NCI-H1417 (cell line): ENCODE measurements at places on chromosomes 1 and 21.

DNA sequence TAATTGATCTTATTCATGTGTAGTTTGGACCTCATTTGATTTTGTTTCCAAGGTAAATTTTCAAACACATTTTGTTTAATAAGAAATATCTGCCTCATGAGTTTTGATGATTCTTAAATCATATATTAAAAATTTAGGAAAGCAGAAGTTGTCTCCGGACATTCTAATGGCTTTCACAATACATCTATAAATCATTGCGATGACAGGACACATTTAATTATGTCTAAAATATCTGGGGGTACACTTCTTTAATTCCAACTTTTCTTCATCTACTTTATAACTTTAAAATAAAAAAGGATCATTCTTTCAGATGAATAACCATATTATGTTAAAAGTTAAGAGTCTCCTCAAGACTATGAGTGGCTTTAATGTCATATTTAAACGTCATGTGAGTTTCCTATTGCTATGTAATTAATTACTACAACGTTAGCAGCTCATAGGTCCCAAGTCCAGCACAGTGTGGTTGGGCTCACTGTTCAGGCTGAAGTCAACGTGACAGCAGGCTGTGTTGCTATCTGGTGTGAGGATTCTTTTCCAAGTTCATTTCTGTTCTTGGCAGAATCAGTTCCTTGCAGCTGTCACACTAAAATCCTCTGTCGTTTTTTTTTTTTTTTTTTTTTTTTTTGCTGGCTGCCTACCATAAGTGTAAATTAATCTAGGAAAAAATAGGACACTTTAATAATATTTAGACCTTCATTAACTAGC, 893.5 kb downstream of the LTN1 start:
- DNase-seq = no peak

- DNase-seq = no peak
These were observed 724 bp downstream of the ST7L start for GRCh38 chr1:112618114-112618720.

DNA sequence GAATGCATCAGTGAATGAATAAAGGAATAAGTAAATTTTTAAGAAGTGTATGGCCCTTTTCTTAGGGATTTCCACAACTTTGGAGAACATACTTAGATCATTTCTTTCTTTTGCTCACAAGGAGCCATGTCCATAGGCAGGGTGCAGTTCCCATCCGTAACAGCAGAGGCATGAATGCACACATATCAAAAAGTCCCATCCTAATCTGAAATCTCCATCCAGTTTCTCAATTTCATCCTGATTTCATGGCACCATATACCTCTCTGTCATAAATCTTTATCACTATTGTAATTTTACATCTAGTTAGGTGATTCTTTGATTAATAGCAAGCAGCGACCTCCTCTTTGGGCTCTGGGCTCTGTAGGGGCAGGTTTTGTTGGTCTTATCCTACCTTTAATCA, 359.2 kb downstream of the RRAGC start:
- DNase-seq = no peak

GRCh38 chr1:44045064-44045463, 13.8 kb upstream of the SLC6A9 start:
- DNase-seq = no peak

DNA sequence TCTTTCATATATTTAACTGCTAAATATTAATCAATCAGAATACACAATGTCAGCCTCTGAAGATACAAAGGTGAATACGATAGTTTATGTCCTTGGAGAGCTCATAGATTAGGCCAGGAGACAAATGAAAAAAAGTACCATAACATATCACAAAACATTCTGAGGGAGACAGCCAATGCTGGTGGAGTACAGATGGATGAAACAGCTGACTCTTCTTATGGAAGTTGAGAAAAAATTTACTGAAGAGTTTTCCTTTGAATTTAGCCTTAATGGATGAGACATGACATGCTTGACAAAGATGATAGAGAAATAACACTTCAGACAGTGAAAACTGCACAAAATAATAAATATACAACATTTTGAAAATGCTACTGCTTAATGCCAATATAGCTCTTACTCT, 193.5 kb downstream of the PDE4B start:
- DNase-seq = no peak

- DNase-seq = peak; percentile 64
These were observed 1.3 kb downstream of the AGRN start for GRCh38 chr1:1021010-1021919.

DNA sequence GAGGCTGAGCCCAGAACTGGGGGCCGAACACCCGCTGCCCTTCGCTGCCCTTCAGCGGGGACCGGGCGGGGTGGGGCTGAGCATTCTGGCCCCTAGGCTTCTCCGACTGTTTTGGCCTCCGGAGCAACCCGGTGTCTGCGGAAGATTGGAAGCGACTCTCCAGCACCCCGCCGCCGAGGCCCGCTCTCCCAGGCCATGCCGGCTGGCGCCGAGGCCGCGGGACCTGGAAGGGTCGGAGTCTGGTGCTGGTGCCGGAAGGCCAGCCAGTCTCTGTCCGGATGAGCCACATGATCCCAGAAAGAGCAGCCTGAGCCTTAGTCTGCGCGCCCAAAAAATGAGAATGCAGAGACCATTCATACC, 272.0 kb downstream of the FOXD2 start:
- peak; percentile 88 for DNase-seq

GRCh38 chr1:21368515-21369289, 71.2 kb upstream of the NBPF3 start:
- peak; percentile 85 for DNase-seq

- peak; percentile 95 for DNase-seq
These were observed 898.6 kb downstream of the AMY1C start for GRCh38 chr1:104648269-104648691.
